Esophagus mucosa (tissue), 1 donor: ENCODE measurements at places on chromosomes 7 and 10. TPM values are rescaled to one million over a fixed set of nuclear protein-coding genes. Genes with fewer than 3 reads are reported as not detected.

The UCN3 gene
- total RNA-seq: not detected

The FAM25C gene
- not detected for total RNA-seq

The SMARCD3 gene
- total RNA-seq: 6.7 TPM

The MCM10 gene
- 5.9 TPM for total RNA-seq

The PLEKHA1 gene
- 39.5 TPM for total RNA-seq

The CFTR gene
- total RNA-seq: 0.60 TPM

The PCDH15 gene
- not detected for total RNA-seq

The CTAGE6 gene
- 0.16 TPM for total RNA-seq

The GBX1 gene
- total RNA-seq: not detected

The PLAC9 gene
- 5.0 TPM for total RNA-seq

The HOXA9 gene
- 1.7 TPM for total RNA-seq

The GPC2 gene
- total RNA-seq: 0.20 TPM

The NOS3 gene
- 3.1 TPM for total RNA-seq

The CALCR gene
- total RNA-seq: not detected

The LIPF gene
- not detected for total RNA-seq

The ABHD11 gene
- 11.7 TPM for total RNA-seq

The CRYGN gene
- total RNA-seq: not detected

The CHCHD2 gene
- 387 TPM for total RNA-seq
